ENCODE measurements at places on chromosomes 1 and 21.

GRCh38 chr1:112509005-112509659 lies 367 bp downstream of the WNT2B start:
- DNase-seq, result no peak

DNA sequence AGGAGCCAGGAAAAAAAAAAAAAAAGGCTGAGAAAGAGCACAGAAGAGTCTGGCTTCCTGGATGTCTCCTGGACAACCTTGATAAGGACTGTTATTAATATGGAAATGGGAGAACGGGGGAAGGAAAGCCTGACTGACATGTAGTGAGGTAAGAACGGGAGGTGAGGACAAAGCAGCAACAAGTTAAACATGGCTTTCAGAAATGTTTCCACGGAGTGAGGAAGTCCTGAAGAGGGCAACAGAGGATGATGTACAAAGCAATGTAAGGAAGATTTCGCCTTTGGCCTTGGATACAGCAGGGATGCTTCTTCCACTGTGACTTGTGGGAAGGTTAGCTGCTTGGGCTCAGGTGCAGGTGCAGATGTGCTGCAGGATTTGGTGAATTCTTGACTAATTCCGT lies 11.9 kb upstream of the NIBAN1 start:
- no peak for DNase-seq

DNA sequence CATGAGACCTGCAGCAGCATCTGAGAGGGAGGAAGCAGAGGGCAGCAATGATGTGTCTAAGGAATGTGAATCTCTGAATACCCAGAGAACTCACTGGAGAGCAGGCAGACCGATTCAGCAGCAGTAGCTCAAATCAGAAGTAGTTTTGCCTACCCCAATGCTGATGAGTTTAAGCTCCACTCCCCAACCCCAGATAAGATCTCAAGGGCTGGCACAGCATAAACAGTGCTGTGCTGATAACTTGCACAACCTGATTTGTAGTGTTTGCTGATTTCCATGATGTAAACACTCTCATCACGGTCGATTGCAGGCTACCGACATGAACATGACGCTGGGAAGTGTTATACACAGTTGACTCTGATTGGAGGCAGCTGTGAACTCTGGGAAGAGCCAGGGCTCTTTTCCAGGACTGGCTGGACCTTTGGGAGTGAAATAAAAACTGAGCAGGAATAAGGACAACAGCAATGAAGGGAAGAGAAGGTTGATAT lies 11.2 kb upstream of the HMGCS2 start:
- DNase-seq, result no peak

DNA sequence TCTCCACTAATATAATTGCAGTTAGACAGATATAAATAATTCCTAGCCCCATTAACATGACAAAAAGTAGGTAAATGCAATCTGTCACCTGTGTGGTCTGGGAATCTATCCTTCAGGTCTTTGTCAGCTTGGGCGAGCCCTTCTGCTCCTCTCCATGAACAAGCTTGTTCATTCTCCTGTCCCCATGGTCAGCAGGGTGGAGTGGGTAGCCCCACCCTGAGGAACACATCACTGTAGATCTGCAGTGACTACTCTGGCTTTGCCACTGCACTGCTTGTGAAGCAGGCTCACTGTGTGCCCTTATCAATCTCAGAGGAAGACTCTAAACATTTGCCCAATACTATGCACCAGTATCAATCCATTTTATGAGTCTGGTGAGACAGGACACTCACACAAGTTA lies 279.0 kb downstream of the MATN1 start:
- no peak for DNase-seq

- peak; percentile 92 for DNase-seq
These were observed 35.6 kb downstream of the LRRN2 start for GRCh38 chr1:204649721-204650521.

- DNase-seq, result no peak
These were observed 19.7 kb downstream of the ARHGEF11 start for GRCh38 chr1:157025856-157026255.

DNA sequence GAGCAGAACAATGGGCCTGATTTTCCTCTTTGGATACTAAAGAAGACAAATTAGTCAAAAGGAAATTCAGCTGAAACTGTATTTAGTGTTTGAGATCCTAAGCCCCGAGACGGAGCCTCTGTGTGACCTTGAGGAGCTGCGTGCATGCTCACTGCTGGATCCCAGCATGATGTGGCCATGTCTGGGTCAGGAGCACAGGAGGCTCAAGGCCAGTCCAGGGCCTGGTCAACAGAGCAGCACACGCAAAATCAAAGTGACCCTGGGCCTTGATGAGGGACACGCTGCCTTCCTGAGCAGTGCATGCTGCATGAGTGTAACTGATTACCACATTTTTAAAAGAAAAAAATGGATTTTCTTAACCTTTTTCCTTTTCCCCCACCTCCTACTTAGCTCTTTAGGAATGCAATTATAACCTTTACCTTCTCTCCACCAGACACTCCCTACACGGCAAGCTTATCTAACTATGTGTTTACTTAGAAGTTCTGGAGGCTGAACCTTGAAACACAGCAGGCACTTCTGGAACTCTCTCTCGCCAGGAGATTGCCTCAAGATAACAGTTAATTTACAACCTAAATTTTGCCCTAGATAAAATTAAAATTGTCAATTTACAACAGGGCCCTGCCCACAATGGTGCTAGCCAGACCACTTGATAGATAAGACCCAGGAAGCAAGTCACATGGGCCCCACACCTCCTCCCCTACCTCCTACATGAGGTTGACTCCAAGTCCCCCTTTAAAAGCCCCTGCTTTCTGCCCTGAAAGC lies 144.6 kb downstream of the LRIG2 start:
- DNase-seq, result no peak

DNA sequence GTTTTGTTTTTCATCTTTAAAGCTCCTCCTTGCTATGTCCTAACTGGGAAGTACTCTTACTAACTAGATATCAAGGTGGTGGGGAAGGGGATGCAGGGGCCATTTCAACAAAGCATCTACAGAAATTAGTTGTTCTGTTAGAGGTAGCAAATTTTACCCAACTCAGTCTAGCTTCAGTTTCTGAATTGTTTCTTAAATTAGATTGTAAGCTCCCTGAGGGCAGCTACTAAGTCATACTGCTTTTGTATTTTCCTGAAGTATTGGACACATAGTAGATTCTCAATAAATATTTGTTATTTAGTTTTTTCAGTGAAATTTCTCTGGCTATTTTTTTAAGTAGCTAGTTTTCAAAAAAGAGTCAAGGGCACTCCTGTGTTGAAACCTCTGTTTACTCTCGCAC lies 1.8 kb downstream of the UBAP2L start:
- no peak for DNase-seq

- peak; percentile 31 for DNase-seq
These were observed 1.2 kb downstream of the CLSPN start for GRCh38 chr1:35768350-35769187.

GRCh38 chr1:46517010-46517600 lies 27.5 kb downstream of the DMBX1 start:
- DNase-seq, result peak; percentile 84

GRCh38 chr1:60133000-60133673 lies 59.6 kb upstream of the C1orf87 start:
- no peak for DNase-seq

DNA sequence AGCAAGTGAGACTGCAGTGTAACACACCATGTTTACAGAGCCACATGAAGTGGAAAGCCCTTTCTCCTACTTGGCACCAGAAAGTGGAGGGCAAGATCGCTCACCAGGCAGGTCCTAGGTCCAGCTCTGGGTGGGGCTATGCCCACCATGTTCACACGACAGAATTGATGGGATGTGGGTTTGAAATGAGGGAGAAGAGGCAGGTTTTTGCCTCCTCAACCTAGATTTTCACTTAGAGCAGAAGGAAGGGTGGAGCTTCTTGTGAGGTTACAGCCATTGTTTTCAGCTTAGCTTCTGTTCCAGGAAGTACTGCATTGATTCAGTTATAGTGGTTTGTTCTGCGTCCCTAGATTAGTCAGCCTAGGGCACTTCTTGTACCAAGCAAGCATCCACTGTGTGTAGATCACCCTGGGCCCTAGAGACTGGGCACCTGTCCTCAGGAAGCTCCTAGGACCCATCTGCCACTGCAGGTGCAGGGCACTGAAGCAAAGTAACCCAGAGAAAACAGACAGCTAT lies 2.3 kb downstream of the CD53 start:
- DNase-seq, result no peak

- no peak for DNase-seq
These were observed 275.5 kb upstream of the FMN2 start for GRCh38 chr1:239816081-239816782.

DNA sequence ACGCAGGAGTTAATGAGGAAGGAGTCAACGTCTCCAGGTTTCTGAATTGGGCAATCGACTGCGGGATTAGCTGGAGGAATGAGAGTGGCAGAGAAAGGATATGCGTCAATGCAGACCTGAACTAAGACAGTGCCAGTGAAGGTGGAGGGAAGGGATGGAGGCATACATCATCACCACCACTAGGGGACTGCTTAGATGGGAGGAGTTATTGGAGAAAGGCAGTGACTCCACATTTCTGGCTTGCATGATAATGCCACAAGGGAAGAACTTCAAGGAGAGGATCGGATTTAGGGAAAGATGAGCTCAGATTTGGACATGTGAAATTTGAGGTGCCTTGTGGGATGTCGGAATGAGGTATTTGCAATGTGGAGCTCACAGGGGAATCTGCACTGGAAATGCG lies 17.5 kb downstream of the VASH2 start:
- DNase-seq, result no peak

- no peak for DNase-seq
These were observed 36.3 kb downstream of the DHCR24 start for GRCh38 chr1:54850737-54851136.

DNA sequence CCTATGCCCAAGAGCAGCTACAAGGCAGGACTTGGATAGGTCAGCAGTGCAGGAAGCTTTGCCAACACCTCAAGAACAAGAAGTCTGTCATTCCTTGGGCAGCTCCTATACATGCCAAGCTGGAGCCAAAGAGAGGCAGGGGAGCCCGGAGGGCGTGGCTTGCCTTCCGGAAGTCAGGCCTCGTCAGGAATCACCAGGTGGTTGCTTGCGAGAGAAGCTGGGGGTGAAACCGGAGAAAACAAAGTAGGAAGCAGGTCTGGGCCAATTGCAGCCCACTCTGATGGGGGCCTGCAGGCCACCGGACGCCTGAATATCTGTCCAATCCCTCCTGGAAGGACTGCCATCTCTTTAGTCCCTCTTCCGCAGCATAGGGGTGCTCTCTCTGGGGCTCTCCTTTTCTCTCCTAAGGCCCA lies 794 bp upstream of the FAM76A start:
- DNase-seq, result peak; percentile 52

- no peak for DNase-seq
These were observed 118.7 kb downstream of the ZNF281 start for GRCh38 chr1:200291106-200291505.

DNA sequence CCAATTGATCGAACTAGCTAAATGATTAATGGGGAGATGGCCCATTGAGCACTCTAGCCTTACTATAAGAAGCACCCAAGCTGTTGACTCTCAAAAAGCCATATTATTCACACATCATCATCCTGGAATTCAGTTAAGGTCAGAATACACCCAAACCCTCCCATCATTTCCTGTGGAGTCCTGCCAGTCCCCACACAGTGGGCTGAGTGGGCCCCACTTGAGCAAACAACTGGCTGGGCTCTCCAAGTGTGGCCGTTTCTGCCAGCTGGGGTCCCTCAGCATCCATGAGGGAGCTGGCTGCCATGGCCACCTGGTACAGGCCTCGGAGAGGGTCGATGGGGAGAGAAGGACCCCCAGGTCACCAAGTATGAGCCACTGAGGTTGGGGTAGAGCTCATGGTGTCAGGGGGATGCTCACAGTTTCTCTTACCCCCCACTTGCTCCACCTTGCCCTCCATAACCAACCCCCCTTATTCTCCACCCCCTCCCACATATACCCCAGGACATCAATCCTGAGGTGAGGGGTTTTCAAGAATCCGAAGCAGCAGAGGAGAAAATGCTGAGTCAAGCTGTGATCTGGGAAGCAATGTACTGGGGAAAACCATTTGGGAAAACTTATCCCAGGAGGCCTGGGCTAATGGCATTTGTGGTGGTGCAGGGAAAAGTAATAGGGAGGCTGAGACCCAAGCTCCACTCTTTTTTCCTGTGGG lies 60.3 kb downstream of the UBE2T start:
- no peak for DNase-seq

- no peak for DNase-seq
These were observed 213.2 kb upstream of the JUN start for GRCh38 chr1:58997060-58997411.

DNA sequence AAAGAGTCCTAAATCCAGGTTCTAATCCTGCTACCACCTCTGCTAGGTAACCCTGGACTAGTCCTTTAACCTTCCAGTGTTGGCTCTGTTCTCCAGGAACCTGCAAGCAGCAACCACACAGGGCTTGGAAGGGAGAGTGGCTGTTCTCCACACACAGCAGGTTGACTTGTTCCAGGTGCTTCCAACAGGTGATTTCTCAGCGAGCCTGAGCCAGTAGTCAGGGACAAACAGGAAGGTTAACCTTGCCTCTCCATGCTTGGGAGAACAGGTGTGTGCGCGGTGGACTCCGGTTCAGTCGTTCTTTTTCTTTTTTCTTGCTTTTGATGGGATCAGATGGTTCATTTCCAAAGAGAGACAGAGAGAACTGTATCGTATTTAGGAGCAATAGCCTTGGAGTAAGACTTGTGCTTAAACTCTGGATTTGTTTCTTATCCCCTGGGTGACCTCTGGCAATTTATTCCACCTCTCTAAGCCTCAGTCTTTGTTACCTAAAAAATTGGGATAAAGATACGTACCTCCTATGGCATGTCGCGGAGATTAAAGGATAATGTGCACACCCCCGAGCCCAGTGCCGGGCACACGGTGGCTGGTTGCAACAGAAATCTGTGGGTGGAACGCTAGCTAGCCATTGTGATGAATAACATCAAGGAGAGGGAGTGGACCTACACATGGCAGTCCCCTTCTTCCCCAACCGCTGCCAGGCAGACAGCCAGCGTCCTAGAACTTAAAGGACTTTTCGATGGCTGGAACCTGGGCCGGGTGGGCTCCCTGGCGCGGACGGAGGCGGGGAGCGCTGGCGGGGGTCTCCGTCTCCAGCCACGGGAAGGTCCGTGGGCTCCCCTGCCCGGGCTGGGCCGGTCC lies 583 bp upstream of the CACHD1 start:
- no peak for DNase-seq

DNA sequence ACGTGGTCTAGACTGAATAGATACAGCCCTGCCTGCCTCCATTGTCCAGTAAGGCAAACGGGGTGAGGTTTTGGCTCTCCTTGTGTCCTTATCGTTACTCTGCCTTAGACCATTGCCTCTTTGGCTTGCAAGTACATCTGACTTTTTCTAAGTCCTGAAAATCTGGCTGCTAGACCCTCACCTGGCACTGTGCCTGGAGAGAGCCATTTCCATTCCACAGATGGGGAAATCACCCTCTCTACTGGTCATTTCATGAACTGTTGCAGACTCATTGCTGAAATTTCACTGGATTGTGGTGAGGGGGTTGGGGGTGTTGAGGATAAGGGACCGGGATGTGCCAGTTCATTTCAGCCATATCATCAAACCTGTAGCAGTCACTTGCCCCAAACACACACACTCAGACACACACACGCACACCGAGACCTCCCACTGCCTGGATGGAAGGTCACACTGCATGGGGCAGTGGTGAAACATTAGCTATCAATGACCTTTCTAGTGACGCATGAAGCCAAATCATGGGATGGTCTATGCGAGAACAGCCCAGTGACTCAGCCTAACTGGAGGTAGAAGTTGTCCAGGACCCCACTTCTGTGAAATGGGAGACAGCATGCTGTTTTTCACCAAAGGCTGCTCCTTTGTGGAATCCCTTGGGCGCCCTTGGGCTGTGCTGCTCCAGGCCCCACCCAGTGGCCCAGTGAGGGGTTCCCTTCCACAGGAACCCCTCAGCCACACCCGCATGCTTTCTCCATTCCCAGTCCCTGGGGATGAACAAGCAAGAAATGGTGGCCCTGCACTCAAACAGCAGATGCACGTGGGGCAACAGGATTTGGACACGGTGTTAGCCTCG lies 34.9 kb upstream of the VASH2 start:
- peak; percentile 45 for DNase-seq

GRCh38 chr1:93715529-93716126 lies 34.0 kb upstream of the BCAR3 start:
- DNase-seq, result peak; percentile 43

All from NCI-H2081 (cell line).